Mesendoderm (in vitro differentiated cells): ENCODE measurements at places on chromosomes 7 and 10.

GRCh38 chr7:157652161-157652953, 315.6 kb downstream of the DNAJB6 start:
- DNase-seq: no peak

- DNase-seq: peak; percentile 42
Observed at GRCh38 chr10:31320550-31321211, 1.7 kb downstream of the ZEB1 start.

GRCh38 chr7:19117091-19117869, at the start of gene TWIST1:
TWIST1 (minus strand) TSS chr7:19117636; CDS start chr7:19117321, 315 bp downstream.
- peak; percentile 93 for DNase-seq

DNA sequence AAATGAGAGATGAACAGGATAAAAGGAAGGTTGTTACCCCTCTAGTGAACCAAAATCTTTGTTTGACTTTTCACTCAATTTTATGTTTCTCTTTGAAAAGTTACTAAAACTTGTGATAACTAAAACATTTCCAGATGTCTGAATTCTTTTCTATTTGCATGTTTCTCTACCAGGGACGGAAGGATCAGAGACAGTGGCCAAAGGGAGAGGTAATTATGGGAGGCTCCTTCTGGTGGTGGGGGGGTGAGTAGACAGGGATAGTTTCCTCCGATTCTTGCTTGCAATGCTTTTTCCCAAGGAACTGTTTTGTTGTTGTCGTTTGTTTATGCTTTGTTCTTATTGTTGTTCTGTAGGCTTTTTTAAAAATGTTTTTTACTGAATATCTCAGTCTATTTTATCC, 374.8 kb downstream of the INHBA start:
- DNase-seq: no peak

GRCh38 chr10:76647301-76647700, 990.3 kb downstream of the KCNMA1 start:
- no peak for DNase-seq

GRCh38 chr10:1364151-1364910, 308.1 kb downstream of the WDR37 start:
- no peak for DNase-seq

DNA sequence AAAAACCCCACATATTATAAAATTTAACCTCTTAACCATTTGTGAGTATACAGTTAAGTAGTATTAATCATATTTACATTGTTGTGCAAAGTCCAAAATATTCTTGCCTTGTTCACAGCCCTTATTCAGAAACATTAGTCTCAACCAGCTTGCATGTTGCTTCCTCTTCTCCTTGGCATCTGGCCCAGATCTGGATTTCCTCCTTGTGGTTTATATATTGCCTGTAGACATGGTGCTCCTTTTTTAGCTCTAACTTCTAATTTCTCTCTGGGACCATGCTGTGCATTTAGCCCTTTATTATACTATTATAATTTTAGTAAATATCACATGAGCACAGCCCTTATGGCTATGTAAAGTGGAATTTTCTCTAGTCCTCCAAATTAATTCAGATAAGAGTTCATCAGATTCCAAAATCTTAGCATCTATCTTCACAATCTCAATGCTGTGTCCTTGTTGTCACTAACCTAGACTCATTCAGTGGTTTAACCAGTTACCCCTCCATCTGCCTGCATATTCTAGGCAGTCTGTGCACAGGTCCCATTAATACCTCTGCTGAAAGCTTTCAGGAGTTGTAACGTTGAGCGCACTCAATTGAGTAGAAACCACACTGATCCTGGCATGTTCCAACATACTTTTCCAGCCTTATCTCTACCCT, 7.9 kb downstream of the CPED1 start:
- DNase-seq: no peak

GRCh38 chr7:121392277-121393004, 3.7 kb downstream of the FAM3C start:
- DNase-seq: no peak

DNA sequence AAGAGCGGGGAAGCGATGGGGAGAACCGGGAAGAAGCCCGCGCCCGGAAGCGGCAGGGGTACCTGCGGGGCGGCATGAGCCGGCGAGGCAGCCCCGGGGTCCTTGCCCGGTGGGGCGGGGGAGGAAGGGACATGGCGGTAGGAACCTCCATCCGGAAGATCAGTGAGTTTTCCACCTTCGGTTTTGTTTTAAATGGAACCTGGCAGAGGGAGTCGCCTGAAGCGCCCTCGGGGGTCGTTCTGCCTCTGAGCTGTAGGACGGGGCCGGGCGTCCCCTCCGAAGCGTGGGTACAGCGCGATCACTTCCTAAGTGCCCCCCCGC, 471 bp downstream of the PFKP start:
- DNase-seq: no peak

GRCh38 chr7:124566583-124566982, 199.0 kb downstream of the GPR37 start:
- DNase-seq: peak; percentile 81

GRCh38 chr10:86439544-86439943, 72.9 kb upstream of the GRID1 start:
- DNase-seq: no peak

DNA sequence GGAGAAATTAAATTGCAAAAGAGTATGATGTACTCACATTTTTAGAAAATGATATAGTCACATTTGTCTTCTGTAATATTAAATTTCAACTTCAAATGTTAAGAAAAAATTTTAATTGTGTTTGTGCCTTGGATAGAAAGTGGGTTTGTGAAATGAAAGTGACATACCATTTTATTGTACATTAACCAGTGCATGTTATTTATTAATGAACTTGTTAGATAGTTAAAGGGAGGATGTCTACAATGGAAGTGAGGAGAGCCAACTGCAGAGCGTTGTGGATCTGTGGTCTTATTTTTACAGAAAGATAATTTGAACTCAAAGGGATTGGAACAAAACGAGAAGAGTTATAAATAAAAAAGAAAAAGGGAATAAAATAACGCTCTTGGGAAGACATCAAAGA, 291.7 kb downstream of the ARL4A start:
- no peak for DNase-seq

GRCh38 chr7:132828502-132828901, 252.2 kb upstream of the PLXNA4 start:
- DNase-seq: no peak

DNA sequence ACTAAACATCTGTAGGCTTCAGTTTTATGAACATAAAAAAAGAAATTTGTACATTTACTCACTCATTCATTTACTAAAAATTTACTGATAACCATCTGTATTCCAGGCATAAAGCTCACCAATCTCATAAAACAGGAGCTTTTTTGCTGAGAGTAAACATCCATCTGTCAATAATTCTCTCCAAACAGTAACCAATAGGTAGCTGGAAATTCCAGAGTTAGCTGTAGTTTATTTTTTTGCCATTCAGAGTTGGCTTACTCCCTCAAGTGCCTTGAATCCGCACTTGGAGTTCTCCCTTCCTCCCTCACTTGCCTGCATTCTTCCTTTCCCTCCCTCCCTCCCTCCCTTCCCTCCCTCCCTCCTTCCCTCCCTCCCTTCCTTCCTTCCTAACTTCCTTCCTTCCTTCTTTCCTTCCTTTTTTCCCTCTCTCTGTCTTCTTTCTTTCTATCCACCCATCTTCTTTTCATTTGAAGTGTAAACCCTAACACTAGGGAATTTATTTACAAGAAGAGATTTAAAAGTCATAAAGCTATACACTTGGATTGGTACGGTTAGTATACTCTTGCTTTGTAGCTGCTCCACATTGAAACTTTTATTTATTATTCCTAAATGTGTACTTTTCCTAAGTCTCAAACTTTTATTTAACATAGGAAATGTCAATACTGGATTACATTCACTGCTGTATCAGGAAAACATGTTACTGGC, 44.6 kb upstream of the BICC1 start:
- no peak for DNase-seq

DNA sequence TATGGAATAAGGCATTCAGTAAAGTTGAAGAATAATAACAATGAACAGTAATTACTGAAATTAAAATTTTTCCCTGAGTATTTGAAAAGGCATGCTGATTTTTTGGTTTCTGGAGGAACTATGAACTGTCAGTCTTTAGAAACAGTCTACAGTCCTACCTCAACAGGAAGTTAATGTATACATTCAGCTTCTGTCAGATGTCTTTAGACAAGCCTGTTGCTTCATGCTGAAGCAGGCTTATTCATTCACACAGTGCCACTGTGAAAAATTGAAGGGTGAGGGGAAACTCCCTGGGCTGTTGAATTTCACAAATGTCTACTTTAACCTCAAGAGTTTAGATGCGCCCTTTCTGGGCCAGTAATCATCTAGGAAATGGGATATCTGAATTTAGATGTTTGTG, 3.5 kb downstream of the NRF1 start:
- DNase-seq: no peak

- DNase-seq: no peak
Observed at GRCh38 chr7:46682836-46683624, 762.0 kb upstream of the IGFBP3 start.

DNA sequence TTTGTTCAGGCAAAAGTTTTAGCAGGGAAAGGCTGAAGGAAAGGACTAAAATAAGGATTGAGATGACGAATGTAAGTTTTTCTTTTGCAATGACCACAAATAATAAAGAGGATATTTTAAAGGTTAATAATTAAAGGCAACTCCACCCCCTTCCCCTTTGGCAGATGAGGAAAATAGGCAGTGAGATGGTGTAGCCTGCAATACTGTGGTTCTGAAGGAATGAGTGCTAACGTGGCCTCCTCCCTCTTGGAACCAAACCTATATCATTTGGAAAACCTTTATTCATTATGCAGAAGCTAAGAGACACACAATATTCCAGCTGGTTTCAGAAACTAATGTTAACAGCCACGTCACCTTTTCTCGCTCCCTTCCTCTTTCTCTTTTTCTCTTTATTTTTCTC, 70.9 kb upstream of the COL1A2 start:
- no peak for DNase-seq

DNA sequence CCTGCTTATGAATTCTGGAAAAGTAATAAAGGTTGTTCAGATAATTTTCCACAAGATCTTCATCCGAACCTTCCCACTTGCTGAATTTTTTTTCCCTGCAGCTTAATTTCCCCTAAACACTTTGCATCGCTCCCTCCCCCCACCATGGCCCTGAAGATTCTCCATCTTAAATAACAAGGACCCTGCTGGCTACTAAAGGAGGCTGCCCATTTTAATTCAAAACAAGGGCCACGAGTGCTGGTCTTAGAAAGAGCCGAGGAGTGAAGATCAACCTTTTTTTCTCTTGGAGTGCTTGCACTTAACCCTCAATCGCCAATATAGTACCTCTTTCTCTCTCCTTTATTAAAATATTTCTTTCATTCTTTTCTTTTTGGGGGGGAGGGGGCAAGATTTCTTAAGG, 9.2 kb upstream of the SP8 start:
- DNase-seq: no peak

DNA sequence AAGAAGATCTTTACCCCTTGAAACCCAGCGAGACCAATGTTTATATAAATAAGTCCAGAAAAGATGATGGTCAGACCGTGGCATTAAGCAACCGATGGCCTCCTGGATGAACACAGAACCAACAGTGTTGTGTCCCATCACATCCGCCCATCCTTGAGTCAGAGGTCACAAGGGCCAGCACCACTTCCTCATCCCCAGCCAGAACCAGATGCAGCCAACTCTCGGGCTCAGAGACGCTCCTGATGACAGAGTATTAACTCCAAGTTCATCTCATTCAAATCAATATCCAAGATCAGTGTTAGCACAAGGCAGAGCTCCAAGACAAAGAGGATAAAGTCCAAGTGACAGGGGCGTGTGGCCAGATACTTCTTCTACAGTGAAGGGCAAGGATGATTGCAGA, 63.5 kb downstream of the FAM53B start:
- no peak for DNase-seq

- DNase-seq: no peak
Observed at GRCh38 chr10:53108317-53108934, 335.8 kb upstream of the MBL2 start.

DNA sequence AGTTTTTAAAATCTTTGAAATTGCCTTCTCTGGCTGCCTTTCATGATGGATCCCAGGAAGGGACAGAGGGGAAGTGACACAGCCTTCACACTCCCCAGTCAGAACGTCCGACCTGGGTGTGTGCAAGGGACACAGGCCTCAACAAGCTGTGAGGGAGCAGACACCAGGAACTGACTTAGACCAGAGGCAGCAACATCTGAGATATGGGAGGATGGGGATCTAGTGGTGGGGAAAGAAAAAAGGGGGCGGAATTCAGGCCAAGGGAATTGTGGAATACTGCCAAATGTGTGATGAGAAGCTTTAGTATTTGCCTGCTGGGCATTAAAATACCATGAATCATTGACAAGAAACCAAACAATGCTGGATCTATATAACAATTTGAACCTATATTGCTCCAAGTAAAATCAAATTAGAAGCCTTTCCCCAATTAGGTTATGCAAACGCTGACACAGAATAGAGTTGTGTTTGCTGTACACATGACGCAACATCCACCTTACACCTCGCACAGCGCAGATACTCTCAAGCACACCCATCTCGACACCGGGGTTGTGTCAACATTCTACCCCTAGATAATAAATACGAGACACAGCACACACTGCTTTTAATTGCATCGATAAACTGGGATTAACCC, 17.2 kb upstream of the MNX1 start:
- no peak for DNase-seq

DNA sequence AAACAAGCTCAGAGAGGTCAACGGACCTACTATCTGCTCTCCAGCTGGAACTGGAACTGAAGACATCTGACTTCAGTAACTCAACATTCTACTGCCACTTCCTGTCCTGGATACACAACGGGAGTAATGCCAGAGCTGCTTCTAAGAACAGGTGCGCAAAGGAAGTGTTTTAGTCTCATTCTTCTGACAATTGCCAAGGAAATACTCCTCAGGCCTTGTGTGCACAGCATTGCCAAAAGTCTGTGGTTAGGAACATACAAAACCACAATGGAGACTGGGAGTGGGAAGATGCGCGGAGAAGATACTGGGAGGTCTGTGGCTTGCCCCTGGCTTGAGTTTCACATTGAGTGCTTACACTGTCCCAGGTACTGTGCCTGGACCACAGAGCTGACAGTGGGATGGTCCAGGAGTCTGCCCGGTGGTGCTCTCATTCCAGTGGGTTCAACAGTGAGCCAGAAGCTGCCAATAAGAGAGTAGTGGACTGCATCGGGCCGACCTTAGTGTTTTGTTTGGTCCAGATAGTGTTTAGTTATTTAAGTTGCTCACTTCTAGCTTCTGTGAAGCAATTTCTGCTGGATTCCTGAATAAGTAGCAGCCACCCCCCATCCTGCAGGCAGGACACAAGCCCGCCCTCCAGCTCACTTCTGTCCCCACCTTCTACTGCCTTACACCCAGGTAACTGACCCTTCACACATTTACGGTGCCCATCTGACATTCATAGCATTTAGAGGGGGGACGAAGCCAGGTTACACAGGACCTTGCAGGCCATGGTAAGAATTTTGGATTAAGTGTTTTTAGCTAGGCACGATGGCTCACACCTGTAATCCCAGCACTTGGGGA, 10.3 kb downstream of the TBL2 start:
- DNase-seq: no peak
